Subcutaneous adipose tissue (tissue), 4 donors: ENCODE measurements at places on chromosomes 5 and 9. TPM values are rescaled to one million over a fixed set of nuclear protein-coding genes. Genes with fewer than 3 reads are reported as not detected.

Gene CD74
- total RNA-seq: 823 TPM

Gene CCL28
- 3.7 TPM for total RNA-seq

Gene CYSRT1
- not detected for total RNA-seq

Gene CTXN3
- total RNA-seq: not detected

Gene C9orf50
- not detected for total RNA-seq

Gene SARDH
- not detected for total RNA-seq

Gene DCAF12
- 32.8 TPM for total RNA-seq

Gene PCDHGA2
- total RNA-seq: 2.5 TPM

Gene TEK
- total RNA-seq: 19.1 TPM

Gene ANGPTL2
- total RNA-seq: 81.2 TPM

Gene FOXD4L5
- total RNA-seq: not detected

Gene TMC1
- total RNA-seq: not detected

Gene EGFLAM
- total RNA-seq: 68.9 TPM

Gene AMACR
- 5.1 TPM for total RNA-seq

Gene CBY3
- not detected for total RNA-seq

Gene ZNG1C
- total RNA-seq: 25.2 TPM

Gene SLC34A1
- not detected for total RNA-seq

Gene CDKN2B-AS1
- 6.1 TPM for total RNA-seq
